Kidney (tissue), 22 donors: ENCODE measurements at places on chromosomes 2 and 18. TPM values are rescaled to one million over a fixed set of nuclear protein-coding genes. Genes with fewer than 3 reads are reported as not detected.

The GCKR gene
- total RNA-seq, result 2.2 TPM

- H3K36me3 ChIP-seq, result no peaks in the 10 kb centered on the region
- H3K4me1 ChIP-seq, result no peaks in the 10 kb centered on the region
- peak overlapping the region; percentile 20 for H3K27ac ChIP-seq
- H3K27me3 ChIP-seq, result no peaks in the 10 kb centered on the region
- peak; percentile 76 for DNase-seq
- peak overlapping the region; percentile 66 for H3K4me3 ChIP-seq
Measured at GRCh38 chr2:101149241-101150192, 1.7 kb downstream of the TBC1D8 start.

The IL36RN gene
- not detected for total RNA-seq

The TTC31 gene
- total RNA-seq, result 29.1 TPM

- no peak for DNase-seq
- H3K4me3 ChIP-seq, result no peak overlapping the region
- no peaks in the 10 kb centered on the region for H3K27me3 ChIP-seq
- no peak overlapping the region for H3K27ac ChIP-seq
- no peaks in the 10 kb centered on the region for H3K36me3 ChIP-seq
Measured at GRCh38 chr2:167860082-167860481, 387.3 kb downstream of the STK39 start.

The TP53I3 gene
- 45.1 TPM for total RNA-seq

DNA sequence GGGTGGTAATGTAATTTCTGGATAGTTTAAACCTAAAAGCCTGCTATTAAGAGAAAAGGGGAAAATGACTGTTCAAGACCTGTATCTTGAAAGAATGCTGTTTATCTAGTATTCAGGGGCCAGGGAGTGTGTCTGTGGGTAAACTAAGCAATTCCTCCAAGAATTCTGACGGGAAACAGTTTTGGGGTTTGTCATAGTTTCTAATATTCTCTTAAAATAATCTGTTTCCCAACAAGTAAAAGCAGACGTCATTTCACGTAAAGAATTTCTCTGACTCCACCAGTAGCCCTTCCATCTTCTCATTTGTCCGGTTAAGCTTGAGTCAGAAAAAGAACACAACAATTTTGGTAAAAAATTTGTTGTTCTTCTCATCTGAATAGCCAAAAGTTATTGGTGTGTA lies 232.1 kb upstream of the EPAS1 start:
- H3K4me1 ChIP-seq, result peaks cover 10% of the 10 kb centered on the region
- no peaks in the 10 kb centered on the region for H3K36me3 ChIP-seq
- DNase-seq, result no peak

The CD8B2 gene
- 0.09 TPM for total RNA-seq

The SCG2 gene
- 0.57 TPM for total RNA-seq

- H3K27me3 ChIP-seq, result no peaks in the 10 kb centered on the region
- no peak overlapping the region for H3K27ac ChIP-seq
- no peak overlapping the region for H3K4me3 ChIP-seq
- DNase-seq, result no peak
- H3K4me1 ChIP-seq, result no peaks in the 10 kb centered on the region
Measured at GRCh38 chr2:171244466-171244969, 83.8 kb upstream of the TLK1 start.

- no peaks in the 10 kb centered on the region for H3K4me1 ChIP-seq
- no peaks in the 10 kb centered on the region for H3K27me3 ChIP-seq
Measured at GRCh38 chr18:10689236-10690034, 163.6 kb downstream of the NAPG start.

DNA sequence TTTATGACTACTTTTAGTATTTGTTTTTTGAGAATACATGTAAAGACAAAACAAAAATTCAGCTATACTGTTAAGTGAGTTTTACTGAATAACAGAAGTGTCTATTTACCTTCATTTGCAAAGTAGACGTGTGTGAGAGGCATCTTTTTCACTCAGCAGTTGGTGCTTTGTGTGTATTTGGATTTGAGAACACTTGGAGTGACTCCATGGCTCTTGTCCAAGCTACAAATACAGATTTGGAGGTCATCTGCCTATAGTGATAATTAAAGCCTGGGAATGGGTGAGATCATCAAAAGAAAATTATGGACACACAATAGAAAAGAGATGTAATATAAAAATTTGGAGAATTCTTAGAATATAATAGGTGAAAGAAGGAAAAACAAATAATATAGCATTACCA lies 6.2 kb downstream of the NAB1 start:
- H3K27ac ChIP-seq, result no peak overlapping the region
- no peak for DNase-seq
- no peaks in the 10 kb centered on the region for H3K4me1 ChIP-seq
- H3K27me3 ChIP-seq, result no peaks in the 10 kb centered on the region
- H3K36me3 ChIP-seq, result no peaks in the 10 kb centered on the region

- H3K27ac ChIP-seq, result no peak overlapping the region
- no peaks in the 10 kb centered on the region for H3K36me3 ChIP-seq
- H3K4me1 ChIP-seq, result no peaks in the 10 kb centered on the region
- H3K4me3 ChIP-seq, result no peak overlapping the region
- DNase-seq, result no peak
Measured at GRCh38 chr2:187644486-187644885, 90.3 kb upstream of the TFPI start.

The PLB1 gene
- 6.8 TPM for total RNA-seq

The ANKZF1 gene
- 48.9 TPM for total RNA-seq

The FBXO15 gene
- 3.5 TPM for total RNA-seq

DNA sequence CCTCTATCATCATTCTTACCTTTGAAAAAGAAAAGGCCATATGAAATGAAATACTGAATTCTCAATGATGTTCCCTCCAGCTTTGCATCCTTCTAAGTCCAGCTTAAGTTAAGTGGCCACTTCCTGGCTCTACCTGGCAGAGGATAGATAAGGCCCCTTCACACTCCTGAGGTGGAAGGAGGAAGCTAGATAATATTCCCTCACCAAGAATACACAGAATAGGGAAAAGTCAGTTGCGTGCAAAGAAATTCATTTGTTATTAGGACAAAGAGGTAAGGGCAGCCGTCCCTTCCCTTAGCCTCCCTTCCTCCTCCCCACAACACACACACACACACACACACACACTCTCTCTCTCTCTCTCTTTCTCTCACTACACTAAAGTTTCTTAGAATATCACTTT lies 37.5 kb downstream of the OLA1 start:
- H3K4me1 ChIP-seq, result no peaks in the 10 kb centered on the region
- DNase-seq, result no peak
- no peak overlapping the region for H3K27ac ChIP-seq
- no peaks in the 10 kb centered on the region for H3K27me3 ChIP-seq
- no peaks in the 10 kb centered on the region for H3K36me3 ChIP-seq

The MLPH gene
- 9.6 TPM for total RNA-seq

- H3K36me3 ChIP-seq, result no peaks in the 10 kb centered on the region
- H3K4me3 ChIP-seq, result no peak overlapping the region
- DNase-seq, result no peak
Measured at GRCh38 chr2:24332791-24333540, 27.4 kb downstream of the ITSN2 start.

The DUSP2 gene
- total RNA-seq, result 11.8 TPM

The C2orf66 gene
- not detected for total RNA-seq

GRCh38 chr2:66539452-66539851 lies 104.5 kb downstream of the MEIS1 start:
- H3K27ac ChIP-seq, result no peak overlapping the region
- peaks cover 2% of the 10 kb centered on the region for H3K27me3 ChIP-seq
- H3K4me3 ChIP-seq, result no peak overlapping the region
- no peaks in the 10 kb centered on the region for H3K36me3 ChIP-seq

The ZCCHC2 gene
- total RNA-seq, result 22.1 TPM

DNA sequence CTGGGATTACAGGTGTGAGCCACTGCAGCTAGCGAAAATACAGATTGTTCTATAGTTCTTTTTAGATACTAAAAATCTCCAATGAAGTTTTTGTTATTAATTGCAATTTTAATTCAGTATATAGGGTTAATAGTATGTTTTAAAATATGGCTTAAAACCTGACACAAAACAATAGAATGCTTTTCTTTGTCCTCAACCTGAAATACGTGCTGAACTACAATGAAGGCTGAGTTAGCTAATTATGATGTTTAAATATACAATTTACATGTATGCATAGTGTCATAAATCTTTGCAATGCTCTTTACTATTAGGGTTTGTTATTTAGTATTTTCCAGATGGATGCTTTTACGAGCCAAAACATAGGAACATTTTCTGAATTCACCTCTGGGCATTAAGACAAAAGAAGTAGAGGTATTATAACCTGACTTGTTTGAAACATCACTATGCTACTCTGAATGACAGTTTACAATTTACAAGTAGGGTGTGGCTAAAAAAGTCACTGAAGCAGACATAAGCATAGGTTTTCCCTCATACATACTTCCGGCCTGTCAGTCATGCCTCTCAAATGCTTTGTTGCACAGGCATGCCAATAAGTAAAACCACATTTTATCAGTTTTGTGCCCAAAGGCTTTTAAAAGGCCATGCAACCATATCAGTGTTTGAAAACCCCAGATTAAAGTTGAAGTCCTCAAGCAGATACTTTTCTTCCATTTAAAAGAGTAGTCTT lies 168.3 kb downstream of the OTX1 start:
- no peaks in the 10 kb centered on the region for H3K36me3 ChIP-seq
- DNase-seq, result no peak
- H3K27ac ChIP-seq, result no peak overlapping the region
- no peaks in the 10 kb centered on the region for H3K4me1 ChIP-seq

DNA sequence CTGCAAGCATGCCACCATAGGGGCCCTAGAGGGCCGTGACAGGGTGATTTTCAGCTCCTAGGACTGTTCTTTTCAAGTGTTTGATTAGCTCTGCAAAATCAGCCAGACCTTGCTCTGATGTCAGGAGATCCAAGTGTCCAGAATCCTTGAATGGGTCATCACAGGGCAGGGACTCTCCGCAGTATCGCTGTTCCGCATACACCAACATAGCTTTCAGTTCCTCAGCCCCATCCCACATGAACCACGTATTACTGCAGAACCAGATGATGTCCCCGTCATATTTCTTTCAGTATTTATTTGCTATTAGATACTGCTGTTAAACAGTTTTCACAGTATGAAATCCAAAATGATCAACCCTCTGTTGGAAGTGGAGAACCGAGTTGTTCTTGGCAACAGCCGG lies 46.6 kb upstream of the RFX8 start:
- H3K27me3 ChIP-seq, result no peaks in the 10 kb centered on the region
- H3K4me1 ChIP-seq, result no peaks in the 10 kb centered on the region
- no peaks in the 10 kb centered on the region for H3K36me3 ChIP-seq
- DNase-seq, result no peak
- no peak overlapping the region for H3K27ac ChIP-seq

DNA sequence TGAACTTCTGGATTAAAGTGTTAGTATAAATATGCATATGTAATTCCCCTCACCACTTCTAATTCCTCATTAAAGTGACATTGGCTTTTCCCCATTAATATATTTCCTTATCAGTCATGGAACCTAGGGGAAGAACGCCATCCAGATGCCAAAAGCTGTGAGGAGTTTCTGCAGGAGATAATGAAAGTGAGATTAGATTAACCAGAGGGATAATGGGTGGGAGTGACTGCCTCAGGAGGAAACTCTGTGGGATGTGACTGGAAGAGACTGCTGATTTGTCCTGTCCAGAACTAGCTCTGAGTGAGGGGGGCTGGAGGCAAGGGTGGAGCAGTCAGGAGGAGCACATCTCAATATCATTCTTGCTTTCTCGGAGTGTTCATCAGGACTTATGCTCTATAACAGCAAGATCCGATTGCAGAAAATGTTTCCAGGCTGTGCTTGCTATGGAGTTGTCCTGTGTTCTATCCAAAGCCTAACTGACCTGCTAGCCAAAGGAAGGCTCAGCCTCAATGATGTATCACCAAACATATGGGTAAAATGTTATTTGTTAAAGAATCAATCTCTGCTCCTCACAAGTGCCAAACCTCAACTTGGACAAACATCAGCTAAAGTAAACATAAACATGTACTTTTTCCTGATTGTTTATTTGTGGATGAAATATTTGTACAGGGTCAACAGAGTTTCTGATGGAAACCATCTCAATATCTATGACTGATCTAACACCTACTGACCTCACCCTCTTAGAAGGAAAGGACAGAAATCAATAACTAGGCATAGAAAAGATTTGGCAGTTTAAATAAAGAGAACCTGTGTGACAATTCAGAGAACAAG lies 118.5 kb downstream of the ASXL3 start:
- no peak for DNase-seq
- H3K4me3 ChIP-seq, result no peak overlapping the region
- no peak overlapping the region for H3K27ac ChIP-seq
- no peaks in the 10 kb centered on the region for H3K36me3 ChIP-seq

DNA sequence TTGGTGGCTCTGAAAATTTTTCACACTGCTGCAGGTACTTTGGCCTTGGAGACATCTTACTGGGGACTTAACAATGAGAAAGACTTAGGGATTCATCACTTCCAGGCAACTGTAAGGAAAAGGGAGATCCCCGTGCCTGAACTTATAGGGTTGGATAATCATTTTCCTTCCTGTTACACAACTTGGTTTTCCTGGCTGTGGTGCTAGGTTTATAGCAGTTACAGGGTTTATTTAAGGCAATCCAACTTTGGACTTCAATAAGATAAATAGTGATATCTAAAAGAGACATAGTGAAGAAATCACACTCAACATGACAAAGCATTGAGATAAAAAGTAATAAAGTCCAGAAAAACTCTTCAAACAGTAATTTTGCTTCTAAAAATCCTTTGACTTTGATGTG lies 70.2 kb upstream of the RAPH1 start:
- H3K4me1 ChIP-seq, result no peaks in the 10 kb centered on the region
- H3K27me3 ChIP-seq, result no peaks in the 10 kb centered on the region
- no peak overlapping the region for H3K4me3 ChIP-seq
- no peak for DNase-seq
- no peaks in the 10 kb centered on the region for H3K36me3 ChIP-seq

- no peak overlapping the region for H3K27ac ChIP-seq
- no peaks in the 10 kb centered on the region for H3K27me3 ChIP-seq
- H3K4me1 ChIP-seq, result no peaks in the 10 kb centered on the region
- DNase-seq, result peak; percentile 48
- H3K4me3 ChIP-seq, result no peak overlapping the region
- no peaks in the 10 kb centered on the region for H3K36me3 ChIP-seq
Measured at GRCh38 chr2:214069254-214069653, 341.6 kb upstream of the VWC2L start.

The SIGLEC15 gene
- total RNA-seq, result 1.2 TPM

DNA sequence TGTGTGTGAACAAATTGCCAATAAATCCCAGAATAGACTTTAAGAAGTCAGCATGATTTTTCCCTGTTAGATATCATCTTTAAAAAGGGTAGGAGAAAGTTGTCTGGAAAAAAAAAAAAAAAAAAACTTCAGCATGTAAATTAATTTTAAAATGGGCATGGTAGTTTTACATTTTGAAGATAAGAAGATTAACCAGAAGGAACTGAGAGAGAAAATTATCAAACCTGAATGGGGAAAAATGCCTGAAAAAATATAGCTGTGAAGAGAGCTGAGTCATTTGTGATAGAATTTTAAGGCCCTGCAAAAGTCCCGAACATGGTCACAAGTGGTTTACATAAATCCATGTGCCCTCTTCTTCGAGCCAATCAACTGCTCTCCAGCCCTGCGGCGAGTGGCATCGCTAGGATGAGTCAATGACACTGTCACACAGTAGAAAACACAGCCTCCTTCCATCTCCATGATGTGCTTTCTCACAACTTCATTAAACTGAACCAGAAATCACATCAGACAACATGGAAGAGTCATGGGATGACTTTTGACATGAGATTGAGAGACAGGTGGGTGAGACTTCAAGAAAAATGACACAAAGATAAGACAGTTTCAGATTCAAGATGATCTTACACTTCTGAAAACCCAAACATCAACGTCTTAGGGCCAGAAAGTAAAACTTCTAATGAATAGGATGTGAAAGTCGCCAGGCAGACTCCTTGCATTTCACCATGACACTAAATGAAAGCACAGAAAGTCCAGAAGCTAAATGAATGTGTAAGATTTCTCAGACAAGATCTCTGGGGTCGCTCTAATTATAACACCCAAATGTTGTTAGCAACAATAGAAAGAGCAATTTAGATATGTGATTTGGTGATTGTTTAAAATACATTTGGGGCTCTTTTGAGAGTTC lies 273.0 kb upstream of the ID2 start:
- H3K36me3 ChIP-seq, result no peaks in the 10 kb centered on the region
- H3K4me3 ChIP-seq, result no peak overlapping the region
- H3K27ac ChIP-seq, result no peak overlapping the region
- no peaks in the 10 kb centered on the region for H3K27me3 ChIP-seq
